ENCODE measurements at places on chromosomes 16 and 17.

DNA sequence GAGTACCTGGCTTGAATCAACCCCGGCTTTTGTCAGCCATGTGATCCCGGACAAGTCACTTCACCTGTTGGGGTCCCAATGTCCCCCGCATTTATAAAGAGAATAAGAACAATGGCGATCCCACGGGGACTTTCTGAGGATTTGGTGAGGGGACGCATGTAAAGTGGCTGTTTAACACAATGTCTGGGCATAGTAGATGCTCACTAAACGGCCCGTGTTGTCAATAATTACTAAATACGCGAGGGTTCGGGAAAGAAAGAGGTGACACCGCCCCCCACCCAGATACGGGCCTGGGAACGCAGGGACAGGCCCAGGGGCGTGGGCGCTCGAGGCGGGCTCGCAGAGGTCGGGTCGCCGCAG, 1.8 kb downstream of the SYNGR3 start:
- no peak for DNase-seq

GRCh38 chr16:57100445-57100844, 8.1 kb downstream of the CPNE2 start:
- no peak for DNase-seq

GRCh38 chr17:66302761-66303626, 581 bp downstream of the PRKCA start:
- DNase-seq, result no peak

DNA sequence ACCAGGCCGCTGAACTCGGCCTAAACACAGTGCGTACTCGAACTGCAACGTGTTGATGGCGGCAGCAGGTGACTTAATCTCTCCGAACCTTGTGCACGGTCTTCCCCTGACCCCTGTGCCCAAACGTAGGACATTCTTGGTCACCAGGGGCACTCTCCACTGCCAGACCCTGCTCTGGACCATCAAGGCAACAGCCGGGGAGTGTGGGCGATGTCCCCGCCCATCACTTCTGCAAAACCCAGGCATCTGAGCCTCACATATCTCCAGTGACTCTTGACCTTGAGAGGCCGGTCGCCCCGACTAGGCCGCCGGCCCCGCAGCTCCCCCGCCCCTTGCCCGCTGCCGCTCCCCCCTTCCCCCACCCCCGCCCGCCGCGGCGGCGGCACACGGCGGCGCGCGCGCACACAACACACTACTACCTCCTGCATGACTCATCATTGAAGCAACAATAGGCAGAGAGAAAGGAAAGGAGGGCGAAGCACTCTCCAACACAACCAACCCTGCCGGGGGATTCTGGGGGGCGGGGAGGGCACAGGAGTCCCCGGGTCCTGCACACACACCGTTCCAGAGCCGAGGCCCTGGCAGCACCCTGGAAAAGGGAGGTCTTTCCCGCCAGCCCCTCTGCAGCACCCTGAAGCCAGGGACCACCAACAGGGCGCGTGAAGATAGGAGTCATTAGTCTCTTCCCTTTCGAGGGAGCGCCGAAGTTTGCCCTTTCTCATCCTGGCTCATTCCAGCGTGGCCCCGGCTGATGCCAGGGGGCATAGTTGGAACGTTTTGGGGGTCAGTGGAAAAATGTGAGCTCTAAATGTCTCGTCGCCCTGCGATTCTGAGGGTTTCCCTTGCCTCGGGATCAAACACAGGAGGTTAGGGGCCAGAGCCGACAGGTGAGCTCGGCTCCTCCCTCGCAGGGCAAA, 1.9 kb downstream of the MNT start:
- peak; percentile 50 for DNase-seq

DNA sequence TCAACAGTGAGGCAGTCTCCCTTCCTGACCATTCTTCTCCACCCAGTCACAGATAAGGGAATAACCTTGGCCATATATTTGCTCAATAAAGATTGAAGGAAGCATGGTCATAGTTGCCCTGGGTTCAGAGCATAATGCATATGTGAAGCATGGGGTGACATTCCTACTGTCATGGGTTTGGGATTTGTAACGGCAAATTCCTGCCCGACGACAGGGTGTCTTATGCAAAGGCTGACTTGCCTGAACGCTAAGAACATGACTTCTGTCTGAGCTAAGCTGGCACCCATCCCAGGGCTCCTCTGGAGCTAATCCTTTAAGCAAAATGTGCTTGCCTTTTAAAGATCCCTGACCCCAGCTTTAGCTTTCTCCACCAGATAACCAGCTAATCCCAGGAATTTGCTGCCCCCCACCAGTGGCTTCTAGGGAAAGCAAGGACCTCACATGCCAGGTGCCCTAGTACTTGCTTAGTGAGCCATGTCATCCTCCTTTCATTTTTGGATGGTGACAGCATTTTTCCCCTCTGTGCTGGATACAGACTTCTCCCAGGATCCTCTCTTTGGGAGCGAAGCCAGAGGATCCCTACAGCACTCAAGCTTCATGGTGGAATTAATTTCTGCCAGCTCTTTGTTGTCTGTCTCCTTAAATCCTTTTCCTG, 11.7 kb downstream of the SLC7A6OS start:
- DNase-seq, result no peak

- no peak for DNase-seq
These were observed 42.2 kb downstream of the STX8 start for GRCh38 chr17:9533441-9533840.

DNA sequence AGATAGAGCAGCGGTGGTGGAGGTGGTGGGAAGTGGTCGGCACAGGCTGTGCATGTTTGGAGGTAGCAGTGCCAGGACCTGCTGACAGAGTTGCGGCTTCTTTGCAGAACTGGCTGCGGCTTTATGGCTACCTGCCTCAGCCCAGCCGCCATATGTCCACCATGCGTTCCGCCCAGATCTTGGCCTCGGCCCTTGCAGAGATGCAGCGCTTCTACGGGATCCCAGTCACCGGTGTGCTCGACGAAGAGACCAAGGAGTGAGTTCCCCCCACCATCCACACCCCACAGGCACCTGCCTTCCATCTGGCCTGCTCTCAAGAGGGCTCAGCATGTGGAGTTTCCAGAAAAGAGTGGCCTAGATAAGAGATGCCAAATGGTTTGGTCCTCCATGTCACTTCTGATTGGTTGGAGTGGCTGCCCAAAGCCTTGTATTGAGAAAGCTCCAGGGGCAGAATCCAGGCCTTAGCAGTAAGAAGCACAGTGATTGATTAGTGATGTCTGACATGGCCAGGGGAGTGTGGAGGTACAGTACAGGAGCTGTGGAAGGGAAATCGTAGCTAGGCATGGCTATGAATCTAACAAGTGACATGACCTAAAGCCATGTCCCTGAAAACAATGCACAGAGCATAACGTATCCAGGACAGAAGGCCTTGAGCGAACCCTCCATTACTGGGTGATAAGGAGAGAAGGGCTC, 12.0 kb downstream of the MMP15 start:
- no peak for DNase-seq

GRCh38 chr17:44197980-44198720, 1.5 kb downstream of the ATXN7L3 start:
- DNase-seq, result no peak

GRCh38 chr16:676913-677312, 1.4 kb downstream of the RHBDL1 start:
- DNase-seq, result no peak

DNA sequence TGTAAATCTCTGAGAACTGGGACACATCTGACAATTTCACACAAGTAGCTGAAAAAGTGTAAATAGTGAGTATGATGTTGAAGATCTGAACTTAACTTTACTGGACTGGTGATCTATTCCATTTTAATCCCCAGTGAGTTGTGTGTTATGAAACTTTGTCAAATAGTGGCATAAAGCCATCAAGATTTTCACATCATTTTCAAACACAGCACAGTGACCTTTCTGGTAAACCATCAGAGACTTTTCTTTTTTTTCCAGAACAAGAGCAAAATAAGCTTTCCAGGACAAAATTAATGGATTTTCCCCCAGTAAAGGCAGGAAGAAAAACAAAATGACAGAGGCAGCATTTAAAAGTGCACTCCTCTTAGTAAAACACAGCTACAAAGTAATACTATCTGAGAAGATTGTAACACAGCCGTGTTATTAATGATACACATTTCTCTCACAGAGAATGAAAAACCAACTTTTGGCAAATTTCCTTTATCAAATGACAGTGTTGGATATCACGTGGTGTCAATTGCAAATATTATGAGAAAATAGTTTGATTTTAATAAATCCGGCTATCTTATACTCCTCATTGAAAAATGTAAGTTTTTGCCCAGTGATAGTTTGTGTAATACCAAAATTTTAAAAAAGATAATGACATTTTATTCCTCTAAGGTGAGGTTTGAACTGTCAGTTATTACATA, 16.8 kb upstream of the COL1A1 start:
- DNase-seq, result no peak

GRCh38 chr17:35879773-35880654, at the start of gene CCL5:
CCL5 (minus strand) TSS chr17:35880360.
- no peak for DNase-seq

GRCh38 chr16:82995924-82996441, 369.2 kb downstream of the CDH13 start:
- DNase-seq, result no peak

- peak; percentile 74 for DNase-seq
These were observed 1.2 kb upstream of the GLIS2 start for GRCh38 chr16:4314532-4315185.

GRCh38 chr17:323181-323580, 29.4 kb downstream of the RPH3AL start:
- no peak for DNase-seq

GRCh38 chr17:74008196-74008595, 195.3 kb upstream of the RPL38 start:
- no peak for DNase-seq

Measured in NCI-H1930 (cell line).